Glomerular endothelial cell (primary cell): ENCODE measurements at places on chromosomes 5 and 9.

DNA sequence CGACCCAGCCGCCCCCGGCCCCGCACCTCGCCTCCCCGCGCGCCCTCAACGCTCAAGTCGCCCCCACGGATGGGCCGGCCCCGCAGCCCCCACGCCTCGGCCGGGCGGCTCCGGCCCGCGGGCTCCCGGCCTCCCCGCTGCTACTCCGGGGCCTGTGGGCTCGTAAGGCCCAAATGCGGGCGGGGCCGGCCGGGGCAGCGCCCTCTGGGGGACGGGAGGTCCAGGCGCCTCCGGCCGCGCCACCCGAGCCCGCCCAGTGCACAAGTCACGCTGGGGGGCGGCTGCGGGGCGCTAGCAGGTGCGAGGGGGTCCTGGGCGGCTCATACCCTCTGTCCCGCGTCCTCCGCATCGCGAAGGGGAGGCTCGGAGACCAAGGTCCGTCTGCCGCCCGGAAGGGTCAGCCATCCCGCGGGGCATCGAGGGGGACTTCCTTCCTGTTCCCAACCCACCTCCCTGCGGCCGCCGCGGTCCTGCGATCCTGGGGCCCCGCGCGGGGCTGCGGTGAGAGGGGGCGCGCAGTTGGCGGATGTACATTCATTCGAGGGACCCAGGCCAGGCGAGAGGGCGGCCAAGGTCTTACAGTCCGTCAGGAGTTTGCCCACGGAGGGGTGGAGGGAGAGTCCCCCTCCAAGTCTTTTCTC lies at the start of gene CIZ1:
CIZ1 (minus strand) TSS at position 167 of the 641 bp plus-strand sequence. CDS start 715 bp downstream, outside the sequence.
- no peak for DNase-seq

DNA sequence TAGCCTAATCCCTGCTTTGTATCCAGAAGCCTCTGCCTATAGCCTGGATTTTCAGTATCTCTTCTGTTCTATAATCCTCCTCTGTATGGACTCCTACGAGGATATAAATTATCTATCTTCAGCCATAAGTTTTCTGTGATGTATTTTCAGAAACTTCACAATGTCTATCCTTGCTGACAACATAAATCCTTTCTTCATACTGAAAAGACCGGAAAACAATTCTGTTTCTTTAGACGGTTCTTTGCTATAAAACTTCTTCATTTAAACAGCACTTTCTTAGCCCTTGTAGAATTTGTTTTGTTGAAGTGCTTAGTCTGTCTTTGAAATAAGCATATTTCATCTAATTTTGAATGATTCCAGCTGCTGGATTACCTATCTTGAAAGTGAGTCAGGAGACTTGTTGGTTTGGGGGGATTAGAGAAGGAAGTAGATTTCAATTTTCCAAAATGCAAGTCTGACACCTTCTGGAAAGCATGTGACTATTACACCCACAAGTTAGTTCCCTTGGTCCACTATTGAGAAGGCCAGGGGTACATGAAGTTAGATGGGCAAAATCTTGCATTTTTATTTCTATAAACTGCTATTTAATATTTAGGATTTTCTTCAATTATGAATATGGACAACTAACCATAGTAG lies 96.3 kb upstream of the RANBP3L start:
- no peak for DNase-seq

DNA sequence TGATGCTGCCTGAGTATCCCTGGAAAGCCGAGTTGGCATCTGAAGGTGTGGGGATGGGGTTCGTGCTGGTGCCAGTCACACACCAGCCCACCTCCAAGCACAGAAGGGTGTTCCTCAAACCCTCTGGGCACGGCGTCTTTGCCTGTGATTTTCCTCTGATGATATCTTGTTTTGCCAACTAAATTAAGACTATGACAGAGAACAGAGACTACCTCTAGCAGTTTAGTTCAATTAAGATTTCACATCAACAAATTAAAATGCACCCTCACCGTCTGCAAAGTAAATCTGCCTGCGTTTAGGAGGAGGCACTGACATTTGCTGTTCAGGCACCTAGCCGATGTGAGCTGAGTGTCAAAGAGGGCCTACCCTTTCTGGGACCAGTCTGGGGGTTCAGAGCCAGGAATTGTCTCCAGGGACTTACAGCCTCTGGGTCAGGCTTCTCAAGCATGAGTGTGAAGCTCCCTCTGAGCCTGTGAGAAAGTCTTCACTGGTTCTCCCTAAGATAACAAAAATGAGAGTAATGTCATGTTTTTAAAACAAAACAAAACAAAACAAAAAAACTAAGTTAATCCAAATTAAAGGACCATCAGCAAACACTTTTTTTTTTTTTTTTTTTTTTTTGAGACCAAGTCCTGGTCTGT lies 55.4 kb upstream of the CTNNA1 start:
- no peak for DNase-seq

GRCh38 chr5:162202285-162202880 lies 134.8 kb downstream of the GABRG2 start:
- DNase-seq = no peak

DNA sequence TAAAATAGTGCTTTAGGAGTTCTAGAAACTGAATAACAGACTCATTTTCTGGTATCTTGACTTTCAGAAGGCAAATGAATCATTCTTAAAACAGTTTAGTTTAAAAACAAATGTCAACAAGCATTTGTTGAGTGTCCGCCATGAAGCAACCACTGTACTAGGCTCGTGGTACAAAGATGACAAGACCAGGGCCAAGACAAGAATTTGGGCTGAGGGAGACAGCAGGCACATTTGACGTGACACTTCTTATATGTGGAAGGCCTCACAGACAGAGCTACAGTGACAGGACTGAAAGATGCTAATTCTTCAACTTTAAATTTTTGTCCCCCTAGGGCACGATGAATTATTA lies 14.4 kb upstream of the ZNF131 start:
- DNase-seq = no peak

DNA sequence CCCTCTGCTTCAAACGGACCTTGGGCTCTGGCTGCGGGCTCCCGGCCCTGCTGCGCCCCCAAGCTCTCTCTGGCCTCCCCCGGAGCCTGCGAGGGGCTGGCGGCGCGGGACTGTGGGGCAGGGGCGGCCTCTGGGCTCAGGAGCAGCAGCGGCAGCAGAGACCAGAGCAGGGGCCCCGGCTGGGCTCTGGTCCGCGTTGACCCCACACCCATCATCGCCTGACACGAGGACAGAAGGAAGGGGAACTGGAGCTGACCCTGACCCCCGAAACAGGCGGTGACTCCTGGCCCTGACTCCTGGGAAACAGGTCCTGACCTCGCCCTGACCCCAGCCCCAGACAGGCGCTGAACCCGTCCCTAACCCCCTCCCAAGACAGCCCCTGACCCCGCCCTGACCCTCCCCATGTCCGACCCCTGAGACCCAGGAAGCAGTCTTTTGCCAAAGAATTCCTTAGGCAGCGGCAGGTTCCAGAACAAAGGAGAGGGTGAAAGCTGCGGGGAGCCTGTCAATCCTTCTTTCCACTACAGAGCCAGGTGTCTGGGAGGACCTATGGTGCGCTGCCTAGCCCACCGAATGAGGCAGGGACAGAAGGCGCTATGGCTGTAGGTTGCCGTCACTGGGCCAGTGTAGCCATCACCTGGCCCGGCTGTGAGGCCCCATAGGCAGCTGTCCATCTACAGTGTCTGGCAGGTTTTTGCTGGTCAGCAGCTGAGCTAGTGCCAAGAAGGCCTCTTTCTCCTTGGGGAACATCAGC lies 74.7 kb upstream of the SPTLC1 start:
- no peak for DNase-seq

DNA sequence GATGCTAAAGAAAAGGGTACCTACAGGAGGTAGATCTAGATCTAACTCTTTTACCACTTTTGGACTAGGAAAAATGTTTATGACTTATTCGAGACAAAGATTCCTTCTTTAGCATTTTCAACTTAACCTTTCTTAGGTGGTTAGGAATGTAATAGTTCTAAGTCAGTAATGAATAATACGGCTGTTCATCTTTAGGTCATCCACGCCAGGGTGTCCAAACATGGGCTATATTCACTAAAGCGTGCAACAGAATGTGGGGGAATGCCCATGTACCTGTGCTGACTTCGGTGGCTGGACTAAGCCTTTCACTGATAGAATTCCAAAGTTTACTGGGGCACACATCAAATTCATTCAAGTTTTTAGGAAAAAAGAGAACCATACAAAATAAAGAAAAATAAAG lies 164.7 kb downstream of the TSSK1B start:
- DNase-seq = no peak

DNA sequence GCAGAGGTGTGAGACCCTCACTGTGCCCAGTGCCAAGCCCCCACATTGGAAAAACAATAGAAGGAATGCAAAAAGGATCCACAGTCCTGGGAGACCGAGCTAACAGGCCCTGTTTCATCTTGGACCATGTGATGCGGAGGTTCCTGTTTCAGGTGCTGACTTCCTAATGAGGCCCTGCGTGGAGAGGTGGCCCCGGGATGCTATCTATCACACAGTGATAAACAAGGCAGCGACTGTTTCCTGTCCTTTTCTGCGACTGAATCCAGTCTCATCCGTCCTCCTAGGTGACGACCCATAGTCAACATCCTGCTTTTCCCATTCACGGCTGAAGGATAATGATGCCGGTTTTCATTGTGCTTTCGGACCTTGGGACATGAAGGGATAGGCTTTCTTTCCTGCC lies 56.4 kb upstream of the BOD1 start:
- no peak for DNase-seq

GRCh38 chr9:131554087-131554842 lies 8.9 kb downstream of the PRRT1B start:
- DNase-seq = no peak

- no peak for DNase-seq
These were observed 186.8 kb upstream of the KLF9 start for GRCh38 chr9:70601000-70601951.

GRCh38 chr9:109206670-109207069 lies 39.6 kb upstream of the FRRS1L start:
- no peak for DNase-seq

DNA sequence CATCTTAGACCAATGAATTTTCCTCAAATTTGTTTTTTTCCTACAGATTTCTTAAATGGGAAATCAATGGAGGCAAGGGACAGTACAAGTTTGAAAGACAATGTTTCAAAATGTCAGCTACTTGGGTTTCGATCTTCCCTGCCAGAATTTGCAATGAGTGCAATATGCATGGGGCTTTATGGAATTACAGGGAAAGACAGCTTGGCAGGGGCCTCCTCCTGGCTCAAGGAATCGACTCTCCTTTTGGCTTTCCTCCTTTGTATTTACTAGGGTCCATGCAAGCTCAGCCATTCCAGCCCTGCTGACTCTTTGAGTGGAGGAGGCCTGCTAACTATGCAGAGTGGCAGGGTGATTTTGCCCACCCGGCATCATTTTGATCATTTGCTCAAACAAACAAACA lies 63.2 kb downstream of the MED27 start:
- DNase-seq = no peak

DNA sequence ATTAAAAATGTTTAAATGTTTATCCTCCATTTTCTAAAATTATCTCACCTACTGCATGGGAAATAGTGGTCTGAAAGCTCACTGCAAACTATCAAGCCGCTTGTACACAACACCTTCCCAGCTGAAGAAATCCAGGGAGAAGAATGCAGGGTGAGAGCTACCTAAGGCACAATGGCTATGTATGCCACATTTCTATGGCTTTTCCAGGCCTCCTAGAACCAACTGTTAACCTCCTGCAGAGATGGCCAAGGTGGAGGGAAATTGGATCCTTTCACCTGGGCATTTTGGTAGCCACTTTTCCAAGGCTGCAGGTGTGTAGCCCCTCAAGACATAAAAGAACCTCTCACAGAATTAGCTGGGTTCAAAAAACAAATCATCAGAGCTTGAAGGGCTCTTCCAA lies 286.4 kb downstream of the EBF1 start:
- no peak for DNase-seq

- DNase-seq = no peak
These were observed 726.0 kb downstream of the DNAH5 start for GRCh38 chr5:13218518-13218917.

- DNase-seq = no peak
These were observed 38.7 kb downstream of the APC start for GRCh38 chr5:112776301-112776856.

DNA sequence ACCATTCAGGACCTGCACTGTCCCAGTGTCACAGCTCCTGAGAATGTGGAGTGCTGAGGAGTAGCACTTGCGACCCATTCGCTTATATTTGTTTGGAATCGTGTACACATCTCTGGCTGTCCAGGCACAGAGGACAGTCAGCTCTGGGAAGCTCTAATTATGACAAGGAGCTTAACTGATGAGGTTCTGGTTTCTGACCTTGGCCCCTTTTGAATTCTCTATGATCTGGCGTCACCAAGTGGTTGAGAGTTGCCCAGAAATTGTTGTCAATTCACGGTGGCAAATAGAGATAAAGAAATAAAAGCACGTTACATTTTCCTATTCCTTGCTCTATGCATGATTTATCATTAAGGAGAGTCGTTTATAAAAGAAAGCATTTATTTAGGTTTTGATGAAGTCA lies 34.9 kb upstream of the LECT2 start:
- no peak for DNase-seq

GRCh38 chr5:145791866-145792265 lies 43.3 kb downstream of the PRELID2 start:
- DNase-seq = no peak

GRCh38 chr9:2718001-2718697 lies 839 bp downstream of the KCNV2 start:
- no peak for DNase-seq

GRCh38 chr9:121888438-121888775 lies 204.7 kb downstream of the TTLL11 start:
- no peak for DNase-seq

DNA sequence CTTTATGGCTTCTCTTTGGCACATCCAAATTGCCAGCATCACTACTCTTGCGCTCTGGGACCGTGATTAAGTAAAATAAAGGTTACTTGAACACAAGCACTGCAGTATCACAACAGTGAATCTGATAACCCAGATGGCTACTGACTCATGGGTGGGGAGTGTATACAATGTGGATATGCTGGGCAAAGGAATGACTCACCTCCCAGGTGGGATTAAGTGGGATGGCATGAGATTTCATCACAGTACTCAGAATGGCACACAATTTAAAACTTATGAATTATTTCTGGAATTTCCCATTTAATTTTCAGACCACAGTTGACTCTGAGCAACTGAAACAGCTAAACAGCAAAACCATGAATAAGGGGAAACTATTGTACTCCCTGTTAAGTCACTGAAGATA lies 4.3 kb downstream of the GFM2 start:
- peak; percentile 9 for DNase-seq

- no peak for DNase-seq
These were observed 9.2 kb upstream of the CFAP95 start for GRCh38 chr9:69811351-69811868.

- DNase-seq = no peak
These were observed 49.8 kb downstream of the DBH start for GRCh38 chr9:133685653-133686609.
